CMK (cell line): ENCODE measurements at places on chromosomes 11 and 22.

GRCh38 chr11:2944530-2944929 is 15.3 kb upstream of the PHLDA2 start:
- DNase-seq = no peak

DNA sequence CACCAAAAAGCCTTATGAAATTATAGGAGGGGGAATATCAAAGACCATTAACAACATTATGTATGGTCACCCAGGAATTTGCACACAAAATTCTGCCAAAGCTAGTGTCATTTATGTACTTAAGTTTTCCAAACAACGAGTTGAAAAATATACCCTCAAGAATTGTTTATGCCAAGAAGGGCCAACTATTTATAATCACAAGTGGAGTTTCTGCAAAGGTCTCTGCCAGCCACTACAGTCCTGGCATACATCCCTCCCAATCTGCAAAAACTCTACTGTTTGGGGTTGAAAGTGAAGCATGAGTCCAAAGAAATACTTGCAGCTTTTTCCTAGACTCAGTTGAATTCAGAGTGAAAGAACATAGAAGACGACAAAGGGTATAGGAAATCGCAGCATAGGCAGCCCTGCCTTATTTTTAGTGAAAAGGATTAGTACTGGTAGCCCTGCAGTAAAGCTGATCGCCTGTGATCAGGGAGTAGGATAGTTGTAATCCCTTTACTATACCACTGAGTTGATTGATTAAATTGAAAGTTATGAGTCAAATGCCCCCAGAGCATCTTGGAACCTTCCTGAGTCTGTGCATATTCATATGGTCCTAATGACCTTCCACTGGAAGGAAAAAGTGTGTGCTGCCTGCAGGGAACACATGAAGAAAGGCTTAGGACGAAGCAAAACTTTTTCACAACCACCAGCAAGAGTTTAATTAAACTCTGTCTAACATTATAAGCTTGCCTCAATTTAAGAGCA is 144.0 kb downstream of the SPON1 start:
- DNase-seq = no peak

GRCh38 chr11:96221244-96222070 is 121.5 kb downstream of the MAML2 start:
- DNase-seq = no peak

DNA sequence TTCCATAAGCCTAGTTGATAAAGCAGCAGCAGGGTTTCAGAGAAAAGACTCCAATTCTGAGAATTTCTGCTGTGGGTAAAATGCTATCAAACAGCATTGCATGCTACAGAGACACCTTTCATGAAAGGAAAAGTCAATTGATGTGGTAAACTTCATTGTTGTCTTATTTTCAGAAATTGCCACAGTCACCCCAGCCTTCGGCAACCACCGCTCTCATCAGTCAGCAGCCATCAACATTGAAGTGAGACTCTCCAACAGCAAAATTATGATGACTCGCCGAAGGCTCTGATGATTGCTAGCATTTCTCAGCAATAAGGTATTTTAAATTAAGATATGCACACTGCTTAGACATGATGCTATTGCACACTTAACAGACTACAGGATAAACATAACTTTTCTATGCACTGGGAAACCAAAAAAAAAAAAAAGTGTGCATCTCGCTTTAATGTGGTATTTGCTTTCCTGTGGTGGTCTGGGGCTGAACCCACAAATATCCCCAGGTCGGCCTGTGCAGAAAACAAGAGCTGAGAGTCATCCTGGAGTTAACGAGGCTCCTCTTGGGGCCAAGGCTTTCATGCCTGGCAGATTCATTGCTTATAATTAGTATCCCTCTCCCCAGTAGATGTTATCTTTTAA is 192.1 kb downstream of the CTTN start:
- DNase-seq = no peak

- DNase-seq = no peak
Measured at GRCh38 chr22:44755956-44756361, 3.6 kb downstream of the ARHGAP8 start.

- DNase-seq = no peak
Measured at GRCh38 chr11:86849679-86850078, 49.3 kb downstream of the PRSS23 start.

DNA sequence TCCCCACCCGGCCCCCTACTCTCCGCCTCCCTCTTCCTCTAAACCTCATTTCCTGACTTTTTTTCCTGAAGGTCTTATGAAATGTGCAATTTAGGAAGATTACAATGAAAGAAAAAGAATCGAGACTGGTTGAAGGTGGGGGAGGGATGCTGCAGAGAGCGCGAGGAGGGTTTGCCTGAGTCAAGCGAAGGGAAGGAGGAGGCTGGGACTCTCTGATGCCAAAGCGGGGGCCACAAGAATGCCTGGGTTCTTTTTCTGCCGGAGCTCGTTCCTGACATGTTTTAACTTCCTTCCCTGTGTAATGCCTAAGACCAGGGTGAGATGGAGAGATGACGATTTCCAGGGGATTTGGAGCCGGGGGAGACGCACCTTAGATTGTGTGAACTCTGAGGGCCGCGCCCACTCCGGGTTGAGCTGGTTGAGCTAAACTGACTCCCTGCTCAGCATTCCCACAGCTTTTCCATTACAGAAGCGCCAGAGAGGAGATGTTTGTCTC is 270.5 kb upstream of the SORL1-AS1 start:
- DNase-seq = no peak

DNA sequence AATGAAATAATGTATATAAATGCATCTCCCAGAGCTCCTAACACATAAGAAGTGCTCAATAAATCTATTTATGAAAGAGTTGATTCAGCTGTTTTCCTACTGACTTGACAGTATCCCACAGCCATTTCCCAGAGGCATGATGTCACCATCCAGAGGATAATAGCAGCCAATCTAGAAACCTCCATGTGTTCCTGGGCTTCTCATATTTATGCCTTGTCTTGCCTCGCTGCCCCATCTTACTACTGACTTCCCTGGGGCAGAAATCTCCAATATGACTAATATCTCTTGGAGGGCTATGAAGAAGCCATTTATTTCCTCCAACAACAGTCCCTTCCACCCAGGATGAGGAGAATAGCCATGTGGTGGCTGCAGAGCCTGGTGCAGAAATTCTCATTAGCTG is 115.4 kb upstream of the NAV2 start:
- no peak for DNase-seq

- DNase-seq = no peak
Measured at GRCh38 chr11:72084076-72084475, 3.4 kb downstream of the LRRC51 start.

GRCh38 chr11:64553554-64554201 is 37.3 kb upstream of the SLC22A12 start:
- DNase-seq = no peak

- peak; percentile 68 for DNase-seq
Measured at GRCh38 chr11:1889224-1889930, 2.3 kb downstream of the PRR33 start.
